Activated CD4-positive, alpha-beta T cell treated with anti-CD3 and anti-CD28 coated beads for 1 hour (primary cell): ENCODE measurements at places on chromosomes 2 and 18.

- no peak for DNase-seq
These were observed 16.1 kb downstream of the NFATC1 start for GRCh38 chr18:79411614-79412526.

GRCh38 chr2:62441421-62441820 is 64.6 kb downstream of the TMEM17 start:
- DNase-seq: no peak

DNA sequence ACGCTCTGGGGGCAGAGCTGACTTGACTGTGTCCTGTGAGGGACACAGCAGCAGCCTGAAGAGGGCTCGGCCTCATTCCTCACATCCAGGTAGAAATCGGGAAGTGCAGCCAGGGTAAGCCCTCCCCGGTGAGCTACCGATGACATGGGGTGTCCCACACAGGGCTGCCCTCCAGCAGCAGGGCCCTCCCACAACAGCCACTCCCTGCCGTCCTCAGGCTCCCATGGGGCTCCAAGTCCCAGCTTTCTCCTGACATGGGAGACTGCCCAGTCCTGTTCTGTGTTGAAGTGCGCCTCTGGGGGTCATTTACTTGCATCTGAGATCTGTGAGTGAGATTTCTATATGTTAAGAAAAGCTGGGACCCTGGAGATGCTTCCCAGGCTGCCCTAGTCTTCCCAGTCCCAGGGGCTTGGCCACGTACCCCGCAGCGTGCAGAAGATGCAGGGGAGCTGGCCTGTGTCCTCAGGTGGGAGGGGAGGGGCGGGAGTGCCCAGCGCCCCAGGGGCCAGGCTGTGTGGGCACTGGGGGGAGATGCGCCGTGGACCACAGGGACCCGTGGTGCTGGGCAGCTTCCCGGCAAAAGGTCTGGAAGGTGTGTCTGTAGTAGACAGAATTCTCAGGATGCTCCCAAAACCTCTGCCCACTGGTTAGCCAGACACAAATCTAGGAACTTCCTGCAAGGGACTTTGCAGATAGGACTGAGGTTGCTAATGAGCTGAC is 87.9 kb downstream of the FAM168B start:
- no peak for DNase-seq

DNA sequence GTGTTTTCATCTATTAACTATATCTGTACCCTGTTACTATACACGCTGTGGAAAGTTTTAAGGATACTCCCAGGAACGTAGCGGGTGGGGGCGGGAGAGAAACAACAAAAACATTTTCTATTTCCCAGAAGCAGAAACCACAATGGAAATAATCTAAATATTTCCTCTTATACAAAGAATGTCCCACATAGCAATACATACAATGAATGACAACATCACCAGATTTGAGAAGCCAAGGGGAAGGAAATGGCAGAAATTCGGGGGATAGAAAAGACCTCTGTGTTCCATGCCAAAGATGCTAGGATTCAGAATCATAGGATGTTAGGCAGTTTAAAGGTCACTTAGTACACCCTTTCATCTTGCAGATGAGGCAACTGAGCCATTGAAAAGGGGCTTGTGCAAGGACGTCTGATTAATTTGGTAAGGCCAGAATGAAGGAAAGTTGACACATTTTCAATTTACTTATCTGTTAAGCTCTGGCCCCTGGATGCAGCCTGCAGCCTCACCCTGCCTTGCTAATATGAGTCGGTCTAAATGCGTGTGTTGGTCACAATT is 41.1 kb upstream of the SCYGR1 start:
- no peak for DNase-seq

GRCh38 chr2:46439582-46439981 is 39.8 kb upstream of the TMEM247 start:
- no peak for DNase-seq

- DNase-seq: no peak
These were observed 7.1 kb downstream of the ANO7 start for GRCh38 chr2:241195506-241196130.

GRCh38 chr2:226378753-226379705 is 420.6 kb downstream of the IRS1 start:
- no peak for DNase-seq

- no peak for DNase-seq
These were observed 9.8 kb downstream of the SCN9A start for GRCh38 chr2:166365803-166366420.

GRCh38 chr2:164495491-164496223 is 125.6 kb downstream of the GRB14 start:
- DNase-seq: no peak

- no peak for DNase-seq
These were observed 501.5 kb downstream of the BCL11A start for GRCh38 chr2:60051991-60052390.

GRCh38 chr2:179842498-179843153 is 18.8 kb downstream of the ZNF385B start:
- no peak for DNase-seq

GRCh38 chr2:119696494-119697030 is 17.6 kb downstream of the TMEM177 start:
- DNase-seq: no peak

- no peak for DNase-seq
These were observed 52.6 kb downstream of the NCK2 start for GRCh38 chr2:105797298-105797819.

- no peak for DNase-seq
These were observed 21.0 kb downstream of the SNORC start for GRCh38 chr2:232890896-232891601.

DNA sequence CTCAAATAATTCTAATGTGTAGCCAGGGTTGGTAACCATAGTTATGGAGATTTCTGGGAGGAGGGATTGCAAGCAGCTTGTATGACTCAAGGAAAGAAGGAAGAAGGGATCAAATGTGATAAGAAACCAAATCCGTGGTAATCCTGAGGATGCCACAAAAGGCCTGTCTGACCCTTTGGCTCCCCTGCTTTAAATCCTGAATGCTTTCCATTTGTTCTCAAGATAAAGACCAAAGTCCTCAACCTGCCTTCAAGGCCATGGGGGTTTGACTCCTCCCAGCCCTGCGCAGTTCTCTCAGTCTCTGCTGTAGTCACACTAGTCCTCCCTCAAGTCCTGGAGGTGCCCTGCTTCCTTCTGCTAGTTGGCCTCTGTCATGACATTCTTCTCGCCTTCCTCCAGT is 74.0 kb downstream of the SUMO1 start:
- no peak for DNase-seq

DNA sequence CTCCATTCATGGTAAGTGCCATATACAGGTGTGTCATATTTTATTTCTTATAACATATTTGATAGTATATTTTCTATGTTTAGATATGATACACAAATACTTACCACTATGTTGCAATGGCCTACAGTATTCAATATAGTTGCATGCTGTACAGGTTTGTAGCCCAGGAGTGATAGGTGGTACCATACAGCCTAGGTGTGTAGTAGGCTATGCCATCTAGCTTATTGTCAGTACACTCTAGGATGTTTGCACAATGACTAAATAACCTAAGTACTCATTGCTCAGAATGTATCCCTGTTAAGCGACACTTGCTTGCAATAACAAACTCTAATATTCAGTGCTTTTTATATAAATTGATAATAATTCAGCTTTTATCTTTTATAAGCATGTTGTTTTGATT is 563.1 kb upstream of the LINC00305 start:
- no peak for DNase-seq

DNA sequence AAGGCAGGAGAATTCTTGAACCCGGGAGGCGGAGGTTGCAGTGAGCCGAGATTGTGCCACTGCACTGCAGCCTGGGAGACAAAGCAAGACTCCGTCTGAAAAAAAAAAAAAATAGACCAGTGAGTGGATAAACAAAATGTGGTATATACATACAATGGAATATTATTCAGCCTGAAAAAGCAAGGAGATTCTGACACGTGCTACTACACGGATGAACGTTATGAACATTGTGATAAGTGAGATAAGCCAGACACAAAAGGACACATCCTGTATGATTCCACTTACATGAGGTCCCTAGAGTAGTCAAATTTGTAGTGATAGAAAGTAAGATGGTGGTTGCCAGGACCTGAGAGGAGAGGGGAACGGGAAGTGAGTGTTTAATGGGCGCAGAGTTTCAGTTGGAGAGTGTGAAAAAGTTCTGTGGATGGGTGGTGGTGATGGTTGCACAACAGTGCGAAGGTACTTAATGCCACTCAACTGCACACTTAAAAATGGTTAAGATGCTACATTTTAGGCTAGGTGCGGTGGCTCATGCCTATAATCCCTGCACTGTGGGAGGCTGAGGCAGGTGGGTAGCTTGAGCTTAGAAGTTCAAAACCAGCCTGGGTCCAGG is 38.3 kb downstream of the NIFK start:
- no peak for DNase-seq

GRCh38 chr18:26621161-26622026 is 73.0 kb upstream of the KCTD1 start:
- no peak for DNase-seq

GRCh38 chr2:68857202-68857845 is 13.9 kb downstream of the BMP10 start:
- DNase-seq: no peak

DNA sequence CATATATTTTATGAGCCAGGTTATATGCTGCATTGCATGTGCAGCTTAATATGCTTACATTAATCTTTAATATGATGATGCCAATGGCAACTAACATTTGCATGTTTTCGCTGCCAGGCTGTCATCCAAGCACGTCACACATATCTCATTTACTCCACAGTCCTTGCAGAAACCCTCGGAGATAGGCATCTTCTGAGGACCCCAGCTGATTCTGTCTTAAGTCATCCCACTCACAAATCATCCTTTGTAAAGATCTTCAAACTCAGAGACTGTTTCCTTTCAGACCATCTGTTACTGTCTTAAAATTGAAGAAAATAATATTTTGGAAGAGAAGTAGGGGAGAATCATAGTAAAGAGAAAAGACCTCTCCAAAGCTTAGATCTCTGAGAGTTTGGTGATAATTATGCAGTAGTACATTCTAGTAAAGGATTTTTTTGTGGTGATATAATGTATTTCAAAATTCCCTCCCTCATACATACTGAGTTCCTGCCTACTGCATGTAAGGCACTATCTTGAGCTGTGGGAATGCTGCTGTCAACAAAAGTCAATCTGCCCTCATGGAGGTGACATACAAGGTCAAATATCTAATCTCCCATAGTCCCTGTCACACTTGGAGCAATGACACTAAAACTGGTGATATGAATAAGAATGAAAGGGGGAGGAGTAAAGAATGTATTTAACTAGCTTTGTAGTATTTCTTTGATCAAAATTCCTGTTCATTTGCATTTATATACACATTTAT is 11.0 kb downstream of the ITGA4 start:
- no peak for DNase-seq

- DNase-seq: no peak
These were observed 144.4 kb downstream of the MGAT5 start for GRCh38 chr2:134398300-134398699.

- DNase-seq: no peak
These were observed 65.5 kb downstream of the FAM117B start for GRCh38 chr2:202700075-202700901.

- DNase-seq: no peak
These were observed 113.9 kb downstream of the SS18 start for GRCh38 chr18:25976554-25976953.

DNA sequence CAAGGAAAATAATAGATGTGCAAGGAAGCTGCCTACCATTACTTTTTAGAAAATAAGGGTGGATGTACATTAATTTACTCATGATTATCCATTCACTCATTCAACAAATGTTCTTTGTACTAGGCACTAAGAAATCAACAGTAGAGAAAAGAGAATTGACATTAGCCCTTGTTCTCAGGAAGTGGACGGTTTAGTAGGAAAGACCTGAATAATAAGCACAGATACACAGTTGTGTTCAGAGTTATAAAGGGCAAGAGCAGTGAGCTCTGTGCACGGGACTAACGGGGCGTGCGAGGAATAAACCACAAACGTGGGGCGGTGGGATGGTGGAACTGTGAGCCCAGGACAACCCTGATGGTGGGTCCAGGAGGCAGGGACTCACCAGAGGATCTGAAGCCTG is 94.4 kb upstream of the MBOAT2 start:
- DNase-seq: no peak

GRCh38 chr2:10535703-10536102 is 87.6 kb upstream of the ODC1 start:
- DNase-seq: no peak

- DNase-seq: no peak
These were observed at the start of gene CIDEA for GRCh38 chr18:12254136-12254819. CIDEA (plus strand) TSS chr18:12254361; CDS start chr18:12254384, 23 bp downstream.

- no peak for DNase-seq
These were observed 28.5 kb downstream of the SLC20A1 start for GRCh38 chr2:112674229-112674628.

DNA sequence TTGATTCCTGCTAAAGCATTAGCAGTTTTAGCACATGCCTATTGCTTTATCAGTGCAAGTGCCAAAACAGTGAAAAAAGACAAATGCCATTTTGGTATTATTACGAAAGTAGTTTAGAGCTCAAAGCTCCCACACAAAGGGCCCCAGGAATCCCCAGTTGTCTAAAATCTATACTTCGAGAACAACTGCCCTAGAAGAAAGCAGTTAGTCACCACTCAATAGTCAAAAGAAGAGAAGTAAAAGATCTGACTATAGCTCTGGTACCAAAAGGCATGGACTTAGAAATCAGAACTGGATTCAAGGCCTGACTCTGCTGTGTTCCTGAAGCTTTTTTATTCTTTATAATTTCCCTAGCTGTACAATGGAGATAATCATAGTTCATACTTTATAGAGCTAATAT is 21.8 kb downstream of the SCN3A start:
- no peak for DNase-seq

- DNase-seq: no peak
These were observed 70.6 kb downstream of the GDF7 start for GRCh38 chr2:20737505-20737904.

GRCh38 chr2:207528980-207529329 is 807 bp upstream of the CREB1 start:
- peak; percentile 55 for DNase-seq

- DNase-seq: no peak
These were observed 1241.1 kb upstream of the LRRTM1 start for GRCh38 chr2:81545626-81546025.

DNA sequence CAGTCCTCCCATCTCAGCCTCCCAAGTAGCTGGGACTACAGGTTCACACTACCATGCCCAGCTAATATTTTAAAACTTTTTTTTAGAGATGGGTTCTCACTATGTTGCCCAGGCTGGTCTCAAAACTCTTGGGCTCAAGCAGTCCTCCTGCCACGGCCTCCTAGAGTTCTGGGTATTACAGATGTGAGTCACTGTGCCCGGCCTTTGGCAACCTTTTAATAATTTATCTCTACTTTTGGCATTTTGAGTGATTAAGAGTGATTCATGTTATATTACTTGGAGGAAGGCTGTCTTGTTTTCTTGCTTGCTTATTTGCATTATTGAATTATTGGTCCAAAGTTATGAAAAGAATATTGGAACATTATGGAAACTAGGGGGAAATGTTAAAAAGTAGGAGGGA is 24.3 kb downstream of the NCOA1 start:
- DNase-seq: no peak
